Stimulated activated CD4-positive, alpha-beta T cell treated with anti-CD3 and anti-CD28 coated beads, TNF-alpha, amount 100 ng/mL, for 4 hours (primary cell): ENCODE measurements at places on chromosomes 2 and 18.

DNA sequence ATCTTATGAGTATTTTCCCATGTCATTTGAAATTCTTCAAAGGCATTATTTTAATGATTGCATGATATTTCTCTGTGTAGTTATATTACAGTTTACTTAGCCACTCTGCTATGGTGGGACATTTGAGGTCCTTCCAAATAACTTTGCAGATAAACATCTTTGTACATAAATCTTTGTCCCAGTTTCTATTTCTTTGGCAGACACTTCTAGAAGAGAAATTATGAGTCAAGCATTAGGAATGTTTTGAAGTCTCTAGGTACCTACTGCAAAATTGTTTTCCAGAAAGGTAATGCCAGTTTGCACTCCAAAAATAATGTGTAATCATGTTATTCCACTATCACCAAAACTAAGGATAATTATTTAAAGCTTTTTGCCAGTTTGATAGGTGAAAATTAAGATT is 149.7 kb downstream of the EN1 start:
- DNase-seq, result no peak

GRCh38 chr18:61419763-61420162 is 86.5 kb downstream of the CDH20 start:
- DNase-seq, result no peak

GRCh38 chr2:224395620-224396390 is 6.1 kb downstream of the FAM124B start:
- DNase-seq, result no peak

DNA sequence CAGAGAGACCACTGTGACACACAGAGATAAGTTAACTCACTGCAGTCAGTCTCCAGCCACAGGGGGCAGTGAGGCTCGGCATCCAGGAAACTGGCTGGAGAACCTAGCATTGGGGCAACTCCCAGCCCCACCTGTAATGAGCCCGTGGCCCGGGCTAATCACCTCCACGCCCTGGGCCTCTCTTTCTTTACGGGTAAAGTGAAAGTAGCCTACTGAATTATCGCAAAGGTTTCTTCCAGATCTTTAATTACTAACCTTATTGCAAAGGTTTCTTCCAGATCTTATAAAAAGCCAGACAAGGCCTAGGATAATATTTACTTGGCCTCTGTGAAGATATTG is 45.7 kb upstream of the ACAA2 start:
- no peak for DNase-seq

DNA sequence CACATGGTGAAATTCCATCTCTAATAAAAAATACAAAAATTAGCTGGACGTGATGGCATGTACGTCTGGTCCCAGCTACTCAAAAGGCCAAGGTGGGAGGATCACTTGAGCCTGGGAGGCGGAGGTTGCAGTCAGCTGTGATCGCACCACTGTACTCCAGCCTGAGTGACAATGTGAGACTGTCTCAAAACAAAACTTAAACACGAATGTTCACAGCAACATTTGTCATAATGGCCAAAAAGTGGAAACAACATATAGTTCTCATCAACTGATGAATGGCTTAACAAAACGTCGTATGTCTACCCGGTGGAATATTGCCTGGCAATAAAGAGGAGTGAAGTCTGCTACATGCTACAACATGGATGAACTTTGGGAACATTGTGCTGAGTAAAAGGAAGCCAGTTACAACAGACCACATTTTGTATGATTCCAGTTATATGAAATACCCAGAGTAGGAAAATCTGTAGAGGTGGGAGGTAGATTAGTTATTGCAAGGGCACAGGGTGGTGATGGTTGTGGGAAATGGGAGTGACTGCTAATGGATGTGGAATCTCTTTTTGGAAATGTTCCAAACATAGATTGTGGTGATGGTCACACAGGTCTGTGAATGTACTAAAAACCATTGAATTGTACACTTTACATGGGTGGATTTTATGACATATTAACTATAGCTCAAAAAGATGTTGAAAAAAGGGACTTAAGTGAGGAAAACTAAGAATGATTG is 478.2 kb downstream of the PTPRM start:
- no peak for DNase-seq

DNA sequence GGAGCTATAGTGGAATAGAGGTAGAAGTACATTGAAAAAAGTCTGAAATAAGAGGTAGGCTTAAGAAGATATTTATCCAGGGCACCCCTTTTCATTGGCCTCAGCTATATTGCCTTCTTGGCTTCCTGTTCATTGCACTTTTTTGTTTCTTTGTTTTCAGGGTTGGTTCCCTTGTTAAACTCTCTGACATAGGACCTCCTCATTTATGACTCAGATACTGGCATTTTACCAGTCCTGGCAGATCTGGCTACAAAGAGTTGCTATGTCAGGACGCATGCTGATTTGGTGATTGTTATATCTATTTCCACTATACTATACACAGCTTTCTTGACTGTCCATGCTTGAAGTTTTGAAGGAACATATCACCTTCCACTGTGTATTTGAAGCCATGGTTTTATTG is 60.0 kb downstream of the GCA start:
- DNase-seq, result no peak

GRCh38 chr18:33356735-33357134 is 83.8 kb downstream of the CCDC178 start:
- no peak for DNase-seq

DNA sequence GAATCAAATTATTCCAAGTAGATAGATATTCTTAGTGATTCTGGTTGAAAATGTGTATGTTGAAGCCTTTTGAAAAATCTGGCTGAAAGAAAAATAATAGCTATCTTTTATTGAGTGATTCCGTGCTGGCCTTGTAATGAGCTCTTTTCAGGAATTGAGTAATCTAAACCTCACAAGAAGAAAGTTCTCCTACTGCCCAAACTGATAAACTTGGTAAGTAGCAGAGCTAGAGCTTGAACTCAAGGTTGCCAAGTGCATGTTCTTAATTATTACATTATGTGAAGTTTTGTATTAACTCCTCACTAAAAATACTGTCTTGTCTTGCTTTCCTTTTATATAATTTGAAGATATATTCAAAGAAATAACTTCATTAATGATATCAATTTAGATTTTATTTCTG is 1.6 kb upstream of the PPP1R1C start:
- no peak for DNase-seq
